Bladder microvascular endothelial cell (primary cell): ENCODE measurements at places on chromosomes 6 and 20. TPM values are rescaled to one million over a fixed set of nuclear protein-coding genes. Genes with fewer than 3 reads are reported as not detected.

SLC17A3 gene
- total RNA-seq = not detected in 2 replicates

RAB32 gene
- 59.9 and 70.1 TPM in 2 replicates for total RNA-seq

TSBP1 gene
- not detected in 2 replicates for total RNA-seq

PAK1IP1 gene
- 9.7 and 18.8 TPM in 2 replicates for total RNA-seq

SLC18B1 gene
- 9.6 and 12.8 TPM in 2 replicates for total RNA-seq

FNDC1 gene
- total RNA-seq = under 0.01 TPM in 2 replicates

HDGFL1 gene
- not detected in 2 replicates for total RNA-seq

TMC2 gene
- not detected in 2 replicates for total RNA-seq

SMLR1 gene
- total RNA-seq = not detected in 2 replicates

COL12A1 gene
- 29.0 and 71.2 TPM in 2 replicates for total RNA-seq

TBXT gene
- total RNA-seq = not detected in 2 replicates

CPXM1 gene
- under 0.01 and 0.38 TPM in 2 replicates for total RNA-seq

NR2E1 gene
- not detected in 2 replicates for total RNA-seq

PLN gene
- not detected in 2 replicates for total RNA-seq

SLC22A7 gene
- total RNA-seq = not detected in 2 replicates

TRDN gene
- total RNA-seq = not detected in 2 replicates

FAM209A gene
- total RNA-seq = not detected in 2 replicates

BMP5 gene
- not detected in 2 replicates for total RNA-seq

TTLL9 gene
- total RNA-seq = 0.13 and 0.16 TPM in 2 replicates

ULBP1 gene
- total RNA-seq = 0.16 and 0.25 TPM in 2 replicates

LCA5 gene
- total RNA-seq = 3.3 and 3.6 TPM in 2 replicates

MCHR2 gene
- not detected in 2 replicates for total RNA-seq

MC3R gene
- total RNA-seq = not detected in 2 replicates

MAFB gene
- 0.32 and 3.4 TPM in 2 replicates for total RNA-seq

PNPLA1 gene
- total RNA-seq = not detected in 2 replicates

PRSS35 gene
- 0.16 TPM in 1 of 2 replicates, not detected in the other for total RNA-seq

TEAD3 gene
- total RNA-seq = under 0.01 and 0.31 TPM in 2 replicates

TRIM31 gene
- not detected in 2 replicates for total RNA-seq

CASS4 gene
- not detected in 2 replicates for total RNA-seq

GPR63 gene
- total RNA-seq = under 0.01 and 0.13 TPM in 2 replicates

PTK7 gene
- total RNA-seq = 2.8 and 30.5 TPM in 2 replicates

GHRH gene
- not detected in 2 replicates for total RNA-seq

CLPSL2 gene
- total RNA-seq = not detected in 2 replicates

PRKN gene
- 0.16 and 0.19 TPM in 2 replicates for total RNA-seq

KCNK16 gene
- not detected in 2 replicates for total RNA-seq

RAET1G gene
- total RNA-seq = 0.44 and 0.65 TPM in 2 replicates

TXNDC5 gene
- total RNA-seq = 839 and 3,238 TPM in 2 replicates
